Activated CD4-positive, alpha-beta T cell treated with anti-CD3 and anti-CD28 coated beads for 1 hour (primary cell): ENCODE measurements at places on chromosomes 4 and X.

- no peak for DNase-seq
These were observed 49.6 kb downstream of the PROM1 start for GRCh38 chr4:16034010-16034748.

DNA sequence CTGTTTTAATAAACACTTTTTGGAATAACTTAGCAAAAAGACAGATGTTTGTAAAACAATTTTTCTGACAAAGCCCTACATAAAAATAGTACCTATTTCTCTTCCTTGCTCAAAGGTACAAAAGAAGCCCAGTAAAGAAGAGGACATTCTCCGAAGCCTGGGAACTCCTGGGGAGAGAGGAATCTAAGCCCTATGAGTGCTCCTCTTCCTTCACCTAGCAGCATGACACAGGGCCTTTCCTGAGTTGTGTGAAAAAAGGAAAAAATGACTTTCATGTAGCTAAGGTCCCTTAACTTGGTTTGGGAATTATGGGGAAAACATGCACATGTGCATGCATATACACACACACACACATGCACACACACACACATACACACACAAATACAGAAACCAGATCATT, 586.9 kb downstream of the TMA16 start:
- DNase-seq: no peak

DNA sequence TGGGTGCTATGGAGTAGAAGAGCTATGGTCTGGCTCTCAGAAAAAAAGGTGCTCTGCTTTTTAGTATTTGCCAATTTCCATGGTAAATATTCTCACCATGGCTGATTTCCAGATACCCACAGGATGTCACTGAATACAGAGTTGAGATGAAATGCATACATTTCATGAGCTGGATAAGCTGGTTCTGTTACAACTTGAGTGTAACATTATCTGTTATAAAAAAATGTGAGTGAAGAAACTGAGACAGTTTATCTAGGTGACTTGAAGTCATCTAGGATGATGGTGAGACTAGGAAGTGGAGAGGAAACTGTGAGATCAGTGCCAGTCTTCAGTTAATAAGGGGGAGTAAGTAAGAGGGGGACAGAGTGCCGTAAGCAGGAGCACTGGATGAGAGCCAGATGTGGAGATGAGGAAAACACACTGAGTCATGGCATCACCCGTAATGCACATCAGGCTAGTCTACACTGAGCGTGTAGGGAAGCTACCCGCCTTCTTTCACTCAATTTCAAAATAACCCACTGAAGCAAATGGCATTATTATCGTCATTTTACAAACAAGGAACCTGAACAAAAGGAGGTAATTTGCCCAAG, 5.0 kb downstream of the HPSE start:
- DNase-seq: no peak

DNA sequence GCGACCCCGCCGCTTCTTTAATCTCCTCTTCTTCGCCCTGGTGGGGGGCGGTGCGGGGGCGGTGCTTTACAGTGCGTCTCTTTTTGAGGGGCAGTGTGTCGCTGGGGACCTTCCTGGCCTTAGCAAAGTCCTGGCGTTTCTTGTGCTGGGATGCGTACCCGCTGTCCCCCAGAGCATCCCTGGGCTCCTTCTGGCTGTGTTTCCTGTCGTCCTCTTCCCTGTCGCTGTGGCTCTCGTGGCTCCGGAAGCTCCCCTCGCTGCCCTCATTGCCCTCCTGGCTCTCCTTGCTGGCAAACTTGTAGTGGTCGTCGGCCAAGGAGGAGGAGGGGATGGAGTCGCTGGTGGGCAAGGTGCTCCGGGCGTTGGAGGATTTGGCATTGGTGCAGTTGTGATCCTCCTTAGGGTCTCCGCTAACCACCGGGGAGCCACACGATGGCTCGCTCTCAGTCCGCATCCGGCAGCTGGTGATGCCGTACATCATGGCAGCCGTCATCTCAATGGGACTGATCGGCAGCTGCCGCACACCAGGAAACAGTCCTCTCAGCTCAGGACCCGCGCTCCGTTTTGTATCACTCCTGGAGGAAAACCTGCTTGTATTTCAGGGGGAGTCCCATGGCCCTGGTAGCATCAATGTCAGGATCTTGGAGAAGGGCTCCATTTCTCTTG, 30.4 kb upstream of the TMSB15A start:
- DNase-seq: no peak

- no peak for DNase-seq
These were observed 21.8 kb upstream of the FTHL17 start for GRCh38 chrX:31093639-31093975.

- no peak for DNase-seq
These were observed 65.9 kb downstream of the EFNB1 start for GRCh38 chrX:68894513-68895340.

GRCh38 chrX:119417376-119417775, 18.2 kb downstream of the SLC25A43 start:
- no peak for DNase-seq

- no peak for DNase-seq
These were observed 12.9 kb upstream of the WDR1 start for GRCh38 chr4:10129196-10130177.

DNA sequence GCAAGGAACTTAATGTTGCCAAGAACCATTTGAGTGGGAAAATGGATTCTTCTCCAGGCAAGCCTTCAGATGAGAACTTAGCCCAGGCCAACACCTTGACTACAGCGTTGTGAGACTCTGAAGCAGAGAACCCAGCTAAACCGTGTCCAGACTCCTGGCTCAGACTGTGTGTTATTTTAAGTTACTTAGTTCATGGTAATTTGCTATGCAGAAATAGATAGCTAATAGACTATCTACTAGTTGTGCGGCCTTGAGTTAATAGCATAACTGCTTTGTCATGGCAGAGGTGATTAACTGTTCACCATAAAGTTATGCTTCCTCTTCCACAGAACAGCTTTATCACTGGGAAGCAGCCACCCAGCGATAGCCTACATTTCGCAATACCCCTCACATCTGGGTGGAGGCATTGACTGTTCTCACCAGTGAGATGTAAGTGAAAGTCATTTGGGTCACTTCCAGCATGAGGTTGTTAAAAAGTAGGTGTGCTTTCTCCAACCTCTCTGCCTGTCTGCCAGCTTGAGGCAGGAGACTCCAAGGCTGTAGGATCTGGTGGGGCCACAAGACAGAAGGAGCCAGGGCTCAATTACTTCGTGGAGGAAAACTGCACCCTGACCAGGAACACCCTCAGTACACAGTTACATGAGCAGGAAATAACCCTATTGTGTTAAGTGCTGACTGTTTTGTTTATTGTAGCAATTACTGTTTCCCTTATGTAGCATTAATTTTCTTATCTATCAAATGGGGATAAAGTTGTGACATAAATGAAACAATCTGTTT, 94.2 kb downstream of the GPAT3 start:
- DNase-seq: no peak

DNA sequence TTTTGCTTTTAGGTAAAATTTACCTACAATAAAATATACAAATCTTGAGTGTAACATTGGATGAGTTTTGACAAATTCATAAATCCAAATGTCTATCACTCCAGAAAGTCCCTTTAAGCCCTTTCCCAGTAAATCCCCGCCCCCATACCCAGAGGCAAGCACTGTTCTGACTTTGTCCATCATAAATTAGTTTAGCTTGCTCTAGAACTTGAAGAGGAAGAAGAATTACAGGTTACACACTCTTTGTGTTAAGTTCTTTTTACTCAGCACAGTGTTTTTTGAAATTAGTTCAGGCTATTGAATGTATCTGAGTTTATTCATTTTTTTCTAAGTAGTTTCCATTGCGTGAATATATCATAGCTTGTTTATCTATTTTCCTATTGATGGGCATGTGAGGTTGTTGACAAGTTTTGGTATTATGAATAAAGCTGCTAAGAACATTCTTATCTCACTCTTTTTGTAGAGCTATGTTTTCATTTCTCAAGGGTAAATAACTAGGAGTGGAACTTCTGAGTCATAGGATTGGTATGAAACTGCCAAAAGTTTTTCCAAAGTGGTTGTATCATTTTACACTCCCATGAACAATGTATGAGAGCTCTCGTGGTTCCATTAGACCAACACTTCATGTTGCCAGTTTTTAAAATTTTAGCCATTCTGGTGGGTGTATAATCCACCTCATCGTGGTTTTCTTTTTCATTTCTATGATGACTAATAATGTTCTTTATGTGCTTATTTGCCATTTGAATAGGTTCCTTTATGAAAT, 22.4 kb upstream of the HPSE start:
- DNase-seq: no peak

DNA sequence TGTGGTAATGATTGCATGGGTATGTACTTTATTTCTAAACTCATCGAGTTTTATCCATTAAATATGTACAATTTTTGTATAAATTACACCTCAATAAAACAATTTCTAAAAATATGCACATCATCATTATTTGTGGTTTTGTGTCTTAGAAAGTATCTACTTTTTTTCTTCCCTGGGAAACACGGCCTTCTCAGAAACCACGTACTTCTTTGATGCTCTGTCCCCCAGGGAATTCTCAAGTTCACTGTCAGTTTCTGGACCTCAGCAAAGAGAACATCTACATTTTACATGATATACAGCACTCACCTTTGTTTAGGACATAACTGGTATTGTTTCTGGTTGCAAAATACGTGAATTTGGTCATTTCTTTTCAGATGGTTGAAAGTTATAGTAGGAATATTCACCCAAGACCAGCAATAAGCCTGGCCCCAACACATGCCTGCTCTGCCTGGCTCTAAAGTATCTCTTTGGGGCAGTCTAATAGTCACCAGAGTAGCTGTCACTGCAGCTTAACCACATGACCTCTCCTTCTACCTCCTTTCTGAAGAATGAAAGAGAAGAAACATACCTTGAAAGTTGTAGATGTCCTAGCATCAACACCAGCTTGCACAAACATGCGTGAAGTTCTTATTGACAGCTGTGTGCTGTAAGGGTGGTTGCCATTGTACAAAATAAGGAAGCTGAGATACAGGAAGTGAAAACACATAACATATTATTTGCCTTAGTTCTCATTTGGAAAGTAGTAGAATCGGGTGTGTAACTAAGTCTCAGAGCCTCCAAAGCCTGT, 48.4 kb upstream of the SPANXN4 start:
- no peak for DNase-seq

GRCh38 chr4:65502131-65502701, 168.1 kb downstream of the EPHA5 start:
- DNase-seq: no peak

- DNase-seq: no peak
These were observed 87.9 kb upstream of the NR3C2 start for GRCh38 chr4:148530114-148530513.

- DNase-seq: no peak
These were observed 767.8 kb upstream of the TENM3 start for GRCh38 chr4:181475359-181475758.

- DNase-seq: no peak
These were observed 621.8 kb upstream of the GALNT7 start for GRCh38 chr4:172546782-172547181.

GRCh38 chr4:82429728-82430192, 502 bp downstream of the HNRNPDL start:
- no peak for DNase-seq

GRCh38 chrX:115251458-115252233, 17.8 kb upstream of the LRCH2 start:
- no peak for DNase-seq

DNA sequence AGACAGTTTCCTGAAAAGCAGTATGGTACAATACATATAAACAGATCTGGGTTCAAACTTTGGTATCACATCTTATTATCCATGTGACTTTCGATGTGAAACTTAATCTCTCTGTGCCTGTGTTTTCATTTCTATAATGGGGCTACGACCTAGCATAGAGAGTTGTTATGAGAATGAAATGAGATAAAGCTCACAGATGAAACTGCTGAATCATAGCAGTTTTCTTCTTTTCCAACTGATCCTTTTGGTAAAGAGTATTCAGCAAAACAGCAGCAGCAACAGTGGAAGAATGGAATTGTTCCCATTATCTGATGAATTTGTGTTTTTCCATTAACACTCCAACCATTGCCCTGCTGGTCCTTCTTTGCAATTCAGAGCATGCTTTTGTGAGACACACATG, 16.3 kb downstream of the AMBN start:
- no peak for DNase-seq

DNA sequence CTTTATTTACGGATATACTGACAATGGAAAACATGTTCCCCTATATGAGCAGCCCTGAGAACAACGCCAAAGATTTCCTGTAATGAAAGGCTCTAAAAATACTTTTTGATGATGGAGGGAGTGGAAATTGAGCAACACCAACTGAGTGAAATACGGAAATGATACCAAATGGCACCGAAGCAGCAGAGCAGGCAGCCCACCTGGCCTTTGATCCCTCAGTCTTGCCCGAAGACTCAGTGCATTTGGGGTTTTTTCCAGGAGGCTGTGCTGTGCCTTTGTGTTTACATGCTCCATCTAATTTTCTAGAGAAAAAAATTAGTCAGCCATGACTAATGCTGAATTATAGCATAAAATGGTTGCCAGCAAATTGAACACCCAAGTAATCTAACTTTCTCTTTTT, 169.9 kb upstream of the RBPJ start:
- DNase-seq: no peak

- DNase-seq: no peak
These were observed at the start of gene AVPR2 for GRCh38 chrX:153903991-153904957. AVPR2 (plus strand) TSS chrX:153904673; CDS start chrX:153905146, 473 bp downstream.

GRCh38 chrX:81195712-81196111, 6.0 kb downstream of the HMGN5 start:
- DNase-seq: peak; percentile 19

GRCh38 chrX:123731258-123731986, 1.4 kb downstream of the THOC2 start:
- DNase-seq: no peak

GRCh38 chr4:152099555-152099954, 338.7 kb upstream of the GATB start:
- no peak for DNase-seq

GRCh38 chr4:182869697-182870096, 47.5 kb downstream of the DCTD start:
- no peak for DNase-seq

- DNase-seq: no peak
These were observed 639.6 kb downstream of the IQCM start for GRCh38 chr4:149176039-149176438.

GRCh38 chr4:6768539-6768905, 14.0 kb upstream of the KIAA0232 start:
- DNase-seq: no peak

DNA sequence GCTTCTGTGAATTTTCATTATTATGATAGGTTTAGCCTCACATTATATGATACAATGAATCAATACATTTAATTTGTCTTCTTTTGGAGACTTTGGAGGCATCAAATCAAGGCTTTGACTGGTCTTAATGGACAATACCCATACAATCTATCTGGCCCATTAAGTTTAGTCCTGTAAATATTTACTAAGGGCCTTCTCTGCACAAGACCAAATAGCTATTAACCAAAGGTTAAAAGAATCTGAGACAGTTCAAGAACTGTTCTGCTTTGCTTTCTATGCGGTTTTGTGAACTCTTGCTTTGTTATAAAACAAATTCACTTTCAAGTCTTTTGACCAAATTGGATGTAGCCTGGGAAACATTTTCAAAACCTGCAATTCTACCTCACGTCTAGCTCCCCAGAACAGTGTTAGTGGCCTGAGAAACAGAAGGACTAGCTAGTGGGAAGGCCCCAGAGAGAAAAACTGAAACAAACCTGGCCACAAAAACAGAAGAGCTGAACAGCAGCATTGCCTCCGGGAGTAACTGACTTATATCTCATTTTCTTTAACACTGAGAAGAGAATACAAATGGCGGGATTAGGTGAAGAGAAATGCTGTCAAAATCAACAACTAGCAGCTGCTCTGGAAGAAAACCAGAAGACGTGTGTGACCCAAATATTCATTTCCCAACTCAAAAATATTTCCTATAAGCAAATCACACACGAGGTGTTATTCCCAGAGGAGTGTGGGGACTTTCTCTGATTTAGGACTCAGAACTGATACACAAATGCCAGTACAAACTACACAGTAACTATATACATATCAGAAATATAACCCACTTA, 548 bp downstream of the TLR1 start:
- DNase-seq: no peak

GRCh38 chr4:18197467-18197866, 175.9 kb upstream of the LCORL start:
- DNase-seq: no peak
